CD4-positive, alpha-beta T cell treated with Interleukin-12 subunit alpha and Interleukin-12 subunit beta, for 1 hour (primary cell): ENCODE measurements at places on chromosomes 7 and 10.
A peak's percentile ranks its signal among the peaks of the same experiment; 100 is the strongest.

- DNase-seq: no peak
Measured at GRCh38 chr10:124916098-124916584, 25.8 kb upstream of the ZRANB1 start.

GRCh38 chr7:115297656-115298055 lies 375.8 kb downstream of the MDFIC start:
- DNase-seq: no peak

GRCh38 chr10:247480-247879 lies 112.2 kb downstream of the ZMYND11 start:
- DNase-seq: no peak

DNA sequence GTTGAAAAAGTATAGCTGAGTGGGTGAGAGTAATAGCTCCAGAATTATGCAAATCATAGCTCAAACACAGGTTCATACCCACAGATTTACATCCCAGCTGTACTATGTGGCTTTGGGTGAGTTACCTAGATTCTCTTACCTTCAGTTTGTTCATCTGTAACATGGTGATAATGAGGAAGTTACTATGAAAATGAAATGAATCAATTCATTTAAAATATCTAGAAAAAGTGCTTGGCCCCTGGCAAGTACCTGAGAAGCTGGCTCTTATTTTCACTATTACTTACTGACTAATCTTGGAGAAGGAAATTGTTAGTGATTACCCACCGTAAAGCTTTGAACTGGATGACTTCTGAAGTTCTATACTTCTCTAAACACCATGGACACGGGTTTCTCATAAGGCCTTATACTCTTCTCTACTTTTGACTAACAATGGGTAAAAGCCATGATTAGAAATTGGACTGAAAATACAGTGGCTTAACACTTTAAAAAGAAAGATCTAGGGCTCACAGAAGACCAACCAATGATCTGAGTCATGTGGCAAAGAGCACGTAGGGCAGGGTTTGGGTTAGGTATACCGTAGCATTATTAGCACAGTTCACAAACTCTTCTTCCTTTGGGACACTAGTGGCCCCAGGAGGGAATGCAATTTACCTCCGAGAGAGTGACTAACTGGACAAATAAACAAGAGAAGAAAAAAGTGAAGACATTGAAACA lies 149.2 kb downstream of the PLPP4 start:
- no peak for DNase-seq

GRCh38 chr7:18570441-18570840 lies 74.9 kb downstream of the HDAC9 start:
- DNase-seq: no peak

DNA sequence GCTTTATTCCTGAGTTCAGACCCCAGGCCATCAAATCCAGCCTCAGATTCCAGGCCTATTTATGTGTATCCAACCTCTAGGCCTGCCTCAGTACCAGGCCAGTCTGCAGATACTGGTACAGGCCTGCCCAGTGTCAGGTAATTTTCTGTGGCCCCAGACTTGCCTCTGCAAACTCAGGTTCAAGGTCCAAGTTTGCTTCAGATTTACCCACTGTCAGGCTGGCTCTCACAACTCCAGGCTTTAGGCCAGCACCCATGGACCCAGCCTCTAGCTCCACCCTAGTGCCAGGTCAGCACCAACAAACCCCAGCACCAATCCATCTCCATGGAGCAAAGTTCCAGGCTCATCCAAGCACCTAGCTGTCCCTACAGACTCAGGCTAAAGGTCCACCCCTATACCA lies 169.7 kb downstream of the ITGB1 start:
- no peak for DNase-seq

- DNase-seq: no peak
Measured at GRCh38 chr10:48610585-48611093, 5.8 kb upstream of the ARHGAP22 start.

- no peak for DNase-seq
Measured at GRCh38 chr7:91569728-91570457, 305.7 kb downstream of the FZD1 start.

- no peak for DNase-seq
Measured at GRCh38 chr10:89609833-89610346, 35.2 kb downstream of the PANK1 start.

- no peak for DNase-seq
Measured at GRCh38 chr10:36345807-36346206, 703.7 kb upstream of the FZD8 start.

DNA sequence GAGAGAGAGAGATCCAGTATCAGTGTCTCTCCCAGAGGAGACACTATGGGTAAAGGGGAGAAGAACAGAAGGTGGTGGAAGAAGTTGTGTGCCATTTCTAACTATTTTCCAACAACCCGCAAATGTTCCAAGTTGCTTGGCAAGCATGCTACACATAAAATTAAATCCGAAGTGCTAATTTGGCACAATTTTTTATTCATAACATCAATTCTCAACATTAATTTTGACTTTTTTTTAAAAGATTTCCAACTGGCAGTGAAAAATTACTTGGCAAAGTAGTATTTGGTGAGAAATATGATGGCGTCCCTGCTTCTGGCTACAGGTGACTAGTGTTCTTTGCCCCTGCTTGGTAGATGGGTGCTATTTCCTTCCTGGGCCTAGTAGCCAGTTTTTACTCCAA lies 622.0 kb downstream of the SORCS1 start:
- DNase-seq: no peak

- no peak for DNase-seq
Measured at GRCh38 chr10:104049504-104050250, 36.0 kb downstream of the COL17A1 start.

- DNase-seq: no peak
Measured at GRCh38 chr7:44971902-44972441, 6.8 kb downstream of the MYO1G start.

- DNase-seq: no peak
Measured at GRCh38 chr10:48802611-48803071, 118.0 kb downstream of the WDFY4 start.

- DNase-seq: no peak
Measured at GRCh38 chr10:131724891-131725580, 175.8 kb upstream of the PPP2R2D start.

DNA sequence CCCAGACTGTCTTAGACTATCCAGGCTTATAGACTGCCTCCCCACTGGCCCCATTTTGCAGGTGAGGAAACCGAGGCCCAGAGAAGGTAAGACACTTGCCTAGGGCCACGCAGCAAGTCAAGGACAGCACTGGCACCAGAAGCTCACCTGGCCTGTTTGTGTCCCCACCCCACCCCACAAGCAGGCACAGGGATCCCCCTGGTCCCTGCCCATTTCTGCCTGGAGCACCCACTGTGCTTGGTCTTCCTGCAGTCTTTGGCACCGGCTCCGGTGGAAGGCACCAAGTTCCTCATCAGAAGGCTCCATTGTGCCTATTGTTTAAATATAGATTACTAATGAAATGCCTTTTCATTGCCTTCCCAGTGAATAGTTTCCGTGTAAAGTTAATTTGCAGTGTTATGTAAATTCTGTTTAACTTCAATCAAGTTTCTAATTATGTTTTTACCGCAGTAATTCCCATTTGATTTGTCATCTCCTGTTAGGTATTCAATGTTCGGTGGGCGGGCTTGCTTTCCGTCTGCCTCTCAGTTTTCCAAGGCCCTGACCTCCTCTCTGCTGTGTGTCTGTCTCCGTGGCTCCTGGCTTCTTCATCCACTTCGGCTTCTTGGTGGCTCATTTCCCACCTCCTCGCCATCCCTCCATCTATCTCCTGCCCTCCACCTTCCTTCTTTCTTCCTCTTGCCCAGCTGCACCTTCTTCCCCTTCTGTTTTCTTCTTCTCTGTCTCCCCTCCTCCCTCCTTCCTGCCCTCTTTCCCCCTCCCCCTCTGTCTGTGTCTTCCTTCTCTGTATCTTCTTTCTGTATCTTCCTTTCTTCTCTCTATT lies 75.8 kb downstream of the ZMIZ1 start:
- DNase-seq: no peak

- DNase-seq: peak; percentile 45
Measured at GRCh38 chr7:148700661-148701064, 2.0 kb downstream of the CUL1 start.

DNA sequence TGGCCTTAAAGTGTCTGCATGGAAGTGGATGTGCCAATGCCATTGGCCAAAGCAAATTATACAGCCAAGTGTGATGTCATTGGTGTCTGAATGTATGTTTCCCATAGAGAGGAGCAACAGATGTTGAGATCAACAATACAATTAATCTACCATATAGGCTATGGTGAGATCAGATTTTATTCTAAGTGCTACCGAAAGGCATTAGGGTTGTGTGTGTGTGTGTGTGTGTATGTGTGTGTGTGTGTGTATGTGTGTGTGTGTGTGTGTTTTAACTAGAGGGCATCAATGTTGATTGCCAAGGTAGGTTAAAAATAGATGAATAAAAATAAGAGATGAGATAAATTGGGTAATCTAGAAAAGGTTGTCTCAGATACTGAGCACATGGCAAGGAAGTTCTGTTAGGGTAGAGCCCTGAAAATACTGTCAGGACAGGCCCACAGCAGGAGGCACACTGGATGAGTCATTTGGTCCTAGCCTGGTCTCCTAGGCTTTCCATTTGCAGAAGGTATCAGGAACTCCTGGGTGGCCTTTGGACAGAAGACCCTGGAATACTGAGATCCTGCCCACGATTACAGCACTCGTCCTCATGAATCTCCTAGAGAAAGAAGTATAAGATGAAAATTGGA lies 446.0 kb upstream of the PODXL start:
- no peak for DNase-seq

GRCh38 chr10:112389271-112389822 lies 15.4 kb downstream of the ACSL5 start:
- peak; percentile 45 for DNase-seq

DNA sequence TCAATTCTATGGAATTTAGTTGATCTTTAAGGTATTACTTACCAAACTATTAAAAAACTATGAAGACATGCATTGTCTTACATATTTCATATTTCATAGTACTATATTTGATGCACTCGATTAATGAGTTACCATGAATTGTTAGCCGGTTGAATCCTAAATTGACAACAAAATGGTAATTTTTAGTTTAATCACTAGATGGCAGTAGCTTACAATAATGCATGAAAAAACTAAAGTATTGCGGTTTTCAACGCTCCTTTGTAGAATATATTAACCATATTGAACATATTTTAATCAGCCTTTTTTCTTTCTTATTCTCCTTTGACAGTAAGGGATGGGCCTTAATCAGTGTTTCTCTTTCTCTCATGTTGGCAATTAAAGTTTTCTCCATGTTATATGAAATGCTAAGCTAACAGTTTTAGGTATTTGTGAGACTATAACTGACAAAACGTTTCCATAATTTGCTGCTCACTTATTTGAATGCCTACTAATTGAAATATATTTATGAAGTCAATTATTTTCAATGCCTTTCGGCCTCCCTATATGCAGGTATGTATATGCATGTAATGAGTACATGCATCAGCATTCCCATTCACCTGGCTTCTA lies 48.5 kb upstream of the ARL4A start:
- peak; percentile 62 for DNase-seq

DNA sequence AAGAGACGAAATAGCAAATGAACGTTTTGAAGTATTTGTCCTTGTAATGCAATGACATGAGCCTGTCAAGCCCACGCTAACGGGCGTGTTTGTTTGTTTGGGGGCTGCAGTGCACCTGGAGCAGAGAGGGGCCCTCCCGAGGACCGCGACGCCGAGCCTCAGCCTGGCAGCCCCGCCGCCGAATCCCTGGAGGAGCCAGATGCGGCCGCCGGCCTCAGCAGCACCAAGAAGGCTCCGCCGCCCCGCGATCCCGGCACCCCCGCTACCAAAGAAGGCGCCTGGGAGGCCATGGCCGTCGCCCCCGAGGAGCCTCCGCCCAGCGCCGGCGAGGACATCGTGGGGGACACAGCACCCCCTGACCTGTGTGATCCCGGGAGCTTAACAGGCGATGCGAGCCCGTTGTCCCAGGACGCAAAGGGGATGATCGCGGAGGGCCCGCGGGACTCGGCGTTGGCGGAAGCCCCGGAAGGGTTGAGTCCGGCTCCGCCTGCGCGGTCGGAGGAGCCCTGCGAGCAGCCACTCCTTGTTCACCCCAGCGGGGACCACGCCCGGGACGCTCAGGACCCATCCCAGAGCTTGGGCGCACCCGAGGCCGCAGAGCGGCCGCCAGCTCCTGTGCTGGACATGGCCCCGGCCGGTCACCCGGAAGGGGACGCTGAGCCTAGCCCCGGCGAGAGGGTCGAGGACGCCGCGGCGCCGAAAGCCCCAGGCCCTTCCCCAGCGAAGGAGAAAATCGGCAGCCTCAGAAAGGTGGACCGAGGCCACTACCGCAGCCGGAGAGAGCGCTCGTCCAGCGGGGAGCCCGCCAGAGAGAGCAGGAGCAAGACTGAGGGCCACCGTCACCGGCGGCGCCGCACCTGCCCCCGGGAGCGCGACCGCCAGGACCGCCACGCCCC lies 118.5 kb downstream of the CYTH3 start:
- no peak for DNase-seq

- DNase-seq: no peak
Measured at GRCh38 chr7:14900051-14900450, 2.5 kb downstream of the DGKB start.

GRCh38 chr7:117158941-117159697 lies 163.7 kb downstream of the WNT2 start:
- DNase-seq: no peak

DNA sequence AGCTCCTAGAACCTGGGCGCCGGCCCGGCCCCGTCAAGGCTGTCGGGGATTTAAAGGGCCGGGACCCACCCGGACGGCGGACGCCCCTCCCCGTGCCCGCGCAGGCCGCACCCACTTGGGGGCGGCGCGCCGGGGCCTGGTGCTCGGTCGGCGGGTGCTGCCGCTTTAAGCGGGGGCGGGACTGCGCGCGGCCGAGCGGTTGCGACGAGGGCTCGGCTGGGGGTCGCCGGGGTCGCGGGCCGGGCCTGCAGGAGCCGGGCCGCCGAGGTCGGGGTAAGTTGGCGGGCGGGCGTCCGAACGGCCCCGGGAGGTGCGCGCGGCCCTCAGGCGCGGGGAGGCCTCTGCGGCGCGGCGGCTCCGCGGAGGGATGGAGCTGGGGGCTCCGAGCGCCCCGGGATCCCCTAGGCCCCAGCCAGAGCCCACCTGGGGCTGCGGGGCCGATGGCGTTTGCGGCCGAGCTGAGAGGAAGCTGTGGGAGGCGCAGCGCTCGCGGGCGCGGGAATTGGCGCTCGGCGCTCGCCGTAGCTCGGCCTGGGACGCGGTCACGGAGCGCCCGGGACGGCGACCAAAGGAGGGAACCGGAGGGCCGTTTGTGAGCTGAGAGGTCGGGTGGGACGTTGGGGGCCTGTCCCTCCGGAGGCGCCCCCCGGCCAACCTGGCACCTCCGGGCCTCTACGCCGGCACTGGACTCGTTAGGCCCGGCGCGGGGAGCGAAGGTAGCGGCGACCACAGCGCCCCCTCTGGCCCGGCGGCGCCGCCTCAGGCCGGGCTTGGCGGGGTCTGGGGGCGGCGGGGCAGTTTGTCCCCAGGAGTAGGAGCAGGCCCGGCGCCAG lies at the start of gene TRRAP:
TSS of gene TRRAP (plus strand) at position 168 of the 833 bp plus-strand sequence. CDS start 2,619 bp downstream, outside the sequence.
- peak; percentile 81 for DNase-seq

- DNase-seq: no peak
Measured at GRCh38 chr7:128911423-128912031, 1.0 kb upstream of the KCP start.

GRCh38 chr10:103719036-103719435 lies 136.3 kb downstream of the SH3PXD2A start:
- no peak for DNase-seq
